RPMI7951 (cell line): ENCODE measurements at places on chromosomes 7 and 10. TPM values are rescaled to one million over a fixed set of nuclear protein-coding genes. Genes with fewer than 3 reads are reported as not detected.

The MACC1 gene
- 0.24 and 0.39 TPM in 2 replicates for total RNA-seq

The MBL2 gene
- total RNA-seq: not detected in 2 replicates

The KCP gene
- under 0.01 TPM in 1 of 2 replicates, not detected in the other for total RNA-seq

The LGI1 gene
- 0.12 TPM in 1 of 2 replicates, not detected in the other for total RNA-seq
